ENCODE measurements at places on chromosomes 13 and 19.

- no peak for DNase-seq
Measured at GRCh38 chr13:29162638-29163235, 342.6 kb downstream of the MTUS2 start.

DNA sequence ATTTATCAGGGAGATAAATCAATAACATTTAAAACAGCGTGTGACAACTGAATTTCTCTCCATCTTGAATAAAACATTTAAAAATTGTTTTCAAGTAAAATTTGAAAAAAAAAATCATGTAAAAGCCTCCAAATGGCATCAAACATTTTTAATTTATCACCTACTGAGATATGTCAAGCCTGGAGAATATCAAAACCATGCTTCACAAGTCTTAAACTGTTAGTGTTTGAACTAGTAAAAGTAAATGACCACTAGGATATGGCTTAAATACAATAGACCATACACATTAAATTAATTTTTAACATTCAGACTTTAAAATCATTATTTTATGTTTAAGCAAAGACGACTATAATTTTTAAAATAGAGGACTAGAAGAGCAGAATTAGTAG, 281.9 kb downstream of the DCLK1 start:
- DNase-seq, result no peak

DNA sequence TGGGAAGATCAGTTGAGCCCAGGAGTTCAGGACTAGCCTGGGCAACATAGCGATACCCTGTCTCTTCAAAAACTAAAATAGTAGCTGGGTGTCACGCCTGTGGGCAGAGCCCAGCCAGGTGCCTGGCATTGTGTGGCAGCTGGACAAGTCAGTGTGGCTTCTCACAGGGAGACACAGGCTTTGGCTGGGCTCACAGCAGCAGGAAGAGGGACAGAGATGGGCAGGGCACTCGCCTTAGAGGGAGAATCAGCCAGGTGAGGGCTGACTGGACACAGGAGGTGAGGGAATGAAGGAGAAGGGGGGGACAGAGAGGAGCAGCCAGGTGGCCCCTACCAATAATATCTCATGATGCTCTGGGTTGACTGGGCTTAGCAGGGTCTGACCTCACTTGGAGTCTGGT, 3.3 kb downstream of the FAM32A start:
- DNase-seq, result no peak

GRCh38 chr19:2266183-2266993, 10.2 kb upstream of the JSRP1 start:
- no peak for DNase-seq

DNA sequence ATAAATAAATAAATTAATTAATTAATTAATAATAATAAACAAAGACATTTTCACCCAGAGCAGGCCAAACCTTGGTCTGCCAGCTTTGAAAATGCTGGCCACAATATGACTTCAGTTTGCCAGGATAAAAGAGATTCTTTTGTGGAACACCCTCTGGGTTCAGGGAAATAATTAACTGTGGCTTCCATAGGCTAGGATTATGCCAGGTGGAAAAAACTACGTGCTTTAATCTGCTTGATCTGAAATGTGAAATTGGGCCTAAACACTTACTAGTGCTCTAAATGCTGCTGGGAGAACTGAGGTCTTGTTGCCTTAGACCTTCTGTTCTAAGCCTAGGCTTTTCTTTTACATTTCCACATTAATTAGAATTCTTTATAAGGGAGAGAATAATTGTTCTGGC, 650.0 kb downstream of the DIAPH3 start:
- no peak for DNase-seq

DNA sequence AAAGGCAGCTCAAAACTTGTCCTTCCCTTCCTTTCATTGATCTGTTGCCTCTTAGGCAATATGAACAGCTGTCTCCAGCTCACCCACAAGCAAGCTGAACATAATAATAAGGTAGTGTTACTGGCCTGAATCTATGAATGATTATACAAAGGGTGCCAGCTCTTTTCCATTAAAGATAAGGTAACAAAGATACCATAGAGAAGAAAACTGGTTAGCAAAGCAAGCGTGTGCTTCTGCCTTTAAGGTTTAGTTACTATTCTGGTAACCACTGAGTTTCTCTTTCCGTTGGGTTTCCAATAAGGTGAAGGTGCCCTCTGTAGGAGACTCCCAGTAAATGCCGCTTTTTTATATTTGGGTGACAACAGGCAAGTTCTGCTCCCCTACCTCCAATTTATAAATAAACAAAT, 12.1 kb upstream of the DACH1 start:
- no peak for DNase-seq

All from activated naive CD8-positive, alpha-beta T cell treated with anti-CD3 and anti-CD28 coated beads, Interleukin-2, amount 50 U/mL, for 16 hours (primary cell).